ENCODE measurements at places on chromosomes 16 and 17. TPM values are rescaled to one million over a fixed set of nuclear protein-coding genes. Genes with fewer than 3 reads are reported as not detected.

The TNFSF13 gene
- not detected for total RNA-seq

The NAGS gene
- total RNA-seq = 2.5 TPM

The TEKT1 gene
- total RNA-seq = not detected

The FAM234A gene
- 70.3 TPM for total RNA-seq

The NPW gene
- total RNA-seq = not detected

The PRR29 gene
- total RNA-seq = 1.1 TPM

The PLA2G10 gene
- not detected for total RNA-seq

The EMC6 gene
- 101 TPM for total RNA-seq

The NEUROD2 gene
- not detected for total RNA-seq

The RBFOX1 gene
- not detected for total RNA-seq

The FGF11 gene
- 24.2 TPM for total RNA-seq

The KRTAP1-5 gene
- not detected for total RNA-seq

The NPIPA8 gene
- total RNA-seq = 0.62 TPM

The AOC3 gene
- total RNA-seq = 0.78 TPM

The PPP1R27 gene
- total RNA-seq = not detected

The CD2BP2 gene
- 82.4 TPM for total RNA-seq

The GJC1 gene
- total RNA-seq = 71.0 TPM

The TBC1D3I gene
- total RNA-seq = not detected

The RFWD3 gene
- total RNA-seq = 32.3 TPM

The TUBG2 gene
- total RNA-seq = 1.1 TPM

The LHX1 gene
- 8.7 TPM for total RNA-seq

The KRTAP4-3 gene
- not detected for total RNA-seq

The ODAD4 gene
- total RNA-seq = not detected

The ENPP7 gene
- total RNA-seq = not detected

Data from G401 (cell line).